ENCODE measurements at places on chromosomes 5 and 9. TPM values are rescaled to one million over a fixed set of nuclear protein-coding genes. Genes with fewer than 3 reads are reported as not detected.

Gene PCDHGB1
- total RNA-seq: 0.19 TPM

Gene CRHBP
- total RNA-seq: not detected

Gene PCDHGB5
- total RNA-seq: 5.6 TPM

Gene CDK7
- 43.7 TPM for total RNA-seq

Gene OTP
- total RNA-seq: not detected

Gene SLC34A1
- total RNA-seq: not detected

Gene GPR150
- not detected for total RNA-seq

Gene PCDHA2
- not detected for total RNA-seq

Gene AJM1
- total RNA-seq: 5.6 TPM

Gene BASP1
- 84.5 TPM for total RNA-seq

Gene C5orf47
- not detected for total RNA-seq

Gene POLR1E
- total RNA-seq: 29.7 TPM

Gene COL23A1
- total RNA-seq: 0.10 TPM

Gene RLN2
- total RNA-seq: not detected

Gene RANBP17
- total RNA-seq: 25.8 TPM

Gene CERCAM
- total RNA-seq: 4.1 TPM

Gene FAM221B
- not detected for total RNA-seq

Gene RASEF
- total RNA-seq: 6.9 TPM

Gene PLAC8L1
- total RNA-seq: 3.0 TPM

Gene CA9
- not detected for total RNA-seq

Gene C5orf58
- not detected for total RNA-seq

All from MCF 10A (cell line).